ENCODE measurements at places on chromosomes 7 and 10. TPM values are rescaled to one million over a fixed set of nuclear protein-coding genes. Genes with fewer than 3 reads are reported as not detected.

DNA sequence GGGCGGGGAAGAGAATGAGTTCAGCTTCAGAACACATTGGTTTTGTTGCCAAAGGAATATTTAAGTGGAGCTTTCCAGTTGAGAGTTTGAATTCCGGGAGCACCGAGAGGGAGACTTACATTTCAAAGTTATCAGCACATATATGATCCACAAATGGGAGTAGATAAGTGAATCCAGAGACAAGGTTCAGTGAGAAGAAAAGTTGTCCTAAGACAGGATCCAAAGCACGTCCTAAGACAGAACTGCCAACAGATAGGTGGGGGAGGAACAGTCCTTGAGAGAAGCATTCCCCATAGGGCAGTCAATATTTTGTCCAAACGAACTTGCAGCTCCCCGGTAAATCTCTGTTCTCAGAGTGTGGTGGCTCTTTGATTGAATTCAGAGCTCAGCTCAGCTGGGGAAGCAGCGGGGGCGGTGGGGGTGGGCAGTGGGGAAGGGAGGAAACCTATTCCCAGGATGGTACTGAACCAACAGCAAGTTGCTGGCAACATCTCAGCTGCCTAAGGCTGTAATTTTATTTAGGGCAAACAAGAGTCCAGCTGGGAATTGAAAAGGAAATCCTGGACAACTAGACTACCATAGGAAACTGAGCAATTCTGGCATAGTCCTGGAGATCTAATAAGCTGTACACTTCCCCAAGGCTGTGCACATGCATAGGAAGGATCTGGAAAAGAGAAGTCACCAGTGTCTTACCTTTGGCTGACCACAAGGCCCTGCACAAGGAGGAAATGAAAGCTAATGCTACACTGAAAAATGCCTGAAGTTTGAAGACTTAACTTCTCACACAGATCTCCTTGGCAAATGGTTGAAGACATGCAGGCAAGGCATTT, 94.2 kb upstream of the CXCL12 start:
- DNase-seq = no peak

DNA sequence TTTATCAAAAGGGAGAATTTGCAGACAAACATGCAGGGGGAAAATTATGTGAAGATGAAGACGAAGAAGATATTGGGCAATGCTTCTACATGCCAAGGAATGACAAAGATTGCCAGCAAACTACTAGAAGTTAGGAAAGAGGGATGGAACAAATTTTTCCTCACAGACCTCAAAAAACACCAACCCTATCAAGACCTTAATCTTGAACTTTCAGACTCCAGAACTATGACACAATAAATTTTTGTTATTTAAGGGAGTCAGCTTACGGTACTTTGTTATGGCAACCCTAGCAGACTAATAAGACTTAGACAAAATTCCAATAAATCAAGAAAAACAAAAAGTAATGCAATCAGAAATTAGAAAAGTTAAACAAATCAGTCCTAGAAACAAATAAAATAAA, 280.0 kb upstream of the GNAI1 start:
- no peak for DNase-seq

DNA sequence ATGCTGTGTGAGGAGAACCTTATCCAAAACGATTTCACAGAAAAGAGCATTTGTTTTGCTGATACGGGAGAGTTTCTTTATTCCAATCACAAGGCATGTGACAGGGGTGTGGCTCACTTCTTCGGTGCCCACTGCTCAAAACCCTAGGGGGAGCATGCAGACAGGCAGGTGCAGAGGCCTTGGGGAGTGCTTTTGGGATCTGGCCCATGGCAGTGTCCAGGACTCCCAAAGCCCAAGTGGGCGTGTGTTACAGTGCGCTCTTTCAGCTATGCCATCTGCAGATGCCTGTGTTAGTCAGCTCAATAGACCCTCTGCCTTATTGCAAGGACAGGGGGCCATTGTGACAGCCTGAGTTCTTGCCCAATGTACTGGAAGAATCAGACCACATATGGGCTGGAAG, 94.8 kb downstream of the CSTF2T start:
- DNase-seq = no peak

- DNase-seq = no peak
Observed at GRCh38 chr10:10132009-10132408, 885.7 kb upstream of the CELF2 start.

GRCh38 chr10:33804584-33804983, 470.1 kb upstream of the NRP1 start:
- no peak for DNase-seq

DNA sequence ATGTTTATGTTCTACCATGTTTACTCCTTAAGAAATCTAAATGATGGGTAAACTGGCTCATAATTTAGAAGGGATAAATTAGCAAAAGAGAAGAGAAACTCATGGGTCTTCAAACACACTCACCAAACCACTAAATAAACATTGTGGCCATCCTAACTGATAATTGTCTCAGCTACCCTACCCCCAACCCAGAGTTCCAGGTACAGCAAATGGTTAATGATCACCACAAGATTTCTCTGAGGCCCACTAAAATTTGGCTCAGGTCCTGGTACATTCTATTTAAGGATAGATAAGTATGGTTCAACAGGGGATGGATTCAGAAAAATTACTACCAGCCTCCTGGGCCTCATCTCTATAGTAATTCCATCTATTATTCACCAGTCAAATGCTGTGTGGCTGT, 21.4 kb downstream of the SLC25A13 start:
- DNase-seq = no peak

DNA sequence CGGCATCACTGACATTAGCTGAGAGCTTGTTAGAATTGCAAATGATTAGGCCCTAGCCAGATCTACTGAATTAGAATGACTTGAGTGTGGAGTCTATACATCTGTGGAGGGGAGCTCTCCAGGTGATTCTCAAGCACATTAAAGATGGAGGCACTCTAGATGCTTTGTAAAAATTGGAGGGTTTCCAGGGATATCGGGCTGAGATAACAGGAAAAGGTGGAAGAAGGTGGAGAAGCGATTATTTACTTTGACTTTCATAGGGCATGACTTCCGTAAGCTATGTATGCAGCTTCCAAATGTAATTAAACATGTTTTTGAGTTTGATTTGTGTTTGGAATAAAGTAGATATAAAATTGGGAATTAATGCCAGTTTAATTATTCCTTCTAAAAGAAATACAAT, 235.0 kb upstream of the PTN start:
- no peak for DNase-seq

DNA sequence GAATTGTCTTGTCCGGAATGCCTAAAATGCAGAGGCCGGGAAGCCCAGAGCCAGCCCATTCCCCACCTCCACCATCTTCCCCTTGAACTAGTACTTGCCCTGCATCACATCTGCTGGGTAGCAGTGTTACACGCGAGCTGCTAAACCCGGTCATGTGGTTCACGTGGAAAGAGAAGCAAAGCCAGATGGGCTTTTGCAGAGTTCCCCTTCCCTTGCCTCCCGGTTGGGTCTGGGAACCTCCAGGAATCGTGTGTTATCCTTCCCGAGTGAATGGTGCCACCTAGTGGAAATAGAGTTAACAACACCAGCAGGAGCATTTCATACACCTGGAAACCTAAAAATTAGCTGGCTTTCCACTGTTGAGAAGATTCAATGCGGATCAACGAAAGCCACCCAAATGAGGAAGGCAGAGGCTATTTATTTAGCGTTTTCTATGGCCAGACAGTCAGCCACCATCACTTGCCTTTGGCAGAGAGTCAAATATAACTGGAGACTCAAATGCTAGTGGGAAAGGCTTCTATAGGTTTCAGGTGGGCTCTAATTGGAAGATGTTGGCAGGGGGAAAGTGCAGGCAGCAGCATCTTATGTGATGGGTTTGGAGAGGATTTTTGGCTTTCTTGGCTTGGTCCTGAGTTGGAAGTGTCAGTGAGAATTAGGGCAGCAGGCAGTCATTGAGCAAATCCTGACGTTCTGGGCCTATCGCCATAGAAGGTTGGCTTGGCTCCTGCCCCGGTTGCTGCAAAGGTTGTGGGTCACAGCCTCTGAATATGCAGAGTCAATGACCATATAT, 12.9 kb upstream of the DENND2A start:
- peak; percentile 30 for DNase-seq

GRCh38 chr7:6278749-6279310, 6.4 kb upstream of the CYTH3 start:
- no peak for DNase-seq

Gene SPDYE2B
- total RNA-seq = not detected

Gene STN1
- total RNA-seq = 54.8 TPM

Gene SPAG6
- total RNA-seq = not detected
